Kidney (tissue), 22 donors: ENCODE measurements at places on chromosomes 3 and 15. TPM values are rescaled to one million over a fixed set of nuclear protein-coding genes. Genes with fewer than 3 reads are reported as not detected.

MORC1 gene
- not detected for polyA plus RNA-seq

SLC22A14 gene
- polyA plus RNA-seq, result 0.75 TPM

ZMAT3 gene
- 4.2 TPM for polyA plus RNA-seq

DNA sequence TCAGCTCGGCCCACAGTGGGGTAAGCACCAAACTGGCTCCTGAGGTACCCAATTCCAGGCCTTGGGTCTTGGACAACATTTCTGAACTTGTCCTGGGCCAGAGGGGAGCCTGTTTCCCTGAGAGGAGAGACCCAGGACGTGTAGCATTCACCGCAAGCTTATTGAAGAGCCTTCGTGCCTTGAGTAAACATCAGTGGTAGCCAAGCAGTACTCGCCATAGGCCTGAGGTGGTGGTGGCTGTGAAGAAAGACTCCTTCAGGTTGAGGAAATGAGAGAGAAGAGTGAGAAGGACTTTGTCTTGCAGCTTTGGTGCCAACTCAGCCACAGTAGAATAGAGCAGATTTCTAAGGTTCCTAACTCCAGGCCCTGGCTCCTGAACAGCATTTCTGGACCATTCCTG, 50.2 kb downstream of the NUDT16 start:
- DNase-seq, result no peak

- no peak for DNase-seq
These were observed 9.2 kb downstream of the NDUFB5 start for GRCh38 chr3:179613807-179614206.

FEZF2 gene
- not detected for polyA plus RNA-seq

DNA sequence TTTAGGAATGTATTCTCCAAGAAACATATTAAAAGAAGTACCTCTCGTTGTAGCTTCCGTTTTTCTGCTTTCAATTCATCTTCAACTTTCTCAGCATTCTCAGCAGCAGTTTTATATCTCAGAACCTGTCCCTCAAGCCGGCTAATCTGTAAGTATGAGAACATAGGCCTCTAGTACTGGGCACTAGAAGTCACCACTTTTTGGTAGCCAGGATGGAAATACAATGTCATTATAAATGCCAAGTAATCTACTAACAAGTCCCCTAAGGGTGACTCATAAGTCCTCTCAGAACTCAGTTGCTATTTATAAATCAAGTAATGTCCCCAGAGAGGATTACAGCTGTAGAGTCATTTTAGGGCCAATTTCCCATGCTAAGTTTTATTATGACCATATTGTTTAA, 61.1 kb downstream of the MLH1 start:
- no peak for DNase-seq

CEP63 gene
- 19.2 TPM for polyA plus RNA-seq

GRCh38 chr3:87191641-87192040, 35.5 kb upstream of the CHMP2B start:
- no peak for DNase-seq

DNA sequence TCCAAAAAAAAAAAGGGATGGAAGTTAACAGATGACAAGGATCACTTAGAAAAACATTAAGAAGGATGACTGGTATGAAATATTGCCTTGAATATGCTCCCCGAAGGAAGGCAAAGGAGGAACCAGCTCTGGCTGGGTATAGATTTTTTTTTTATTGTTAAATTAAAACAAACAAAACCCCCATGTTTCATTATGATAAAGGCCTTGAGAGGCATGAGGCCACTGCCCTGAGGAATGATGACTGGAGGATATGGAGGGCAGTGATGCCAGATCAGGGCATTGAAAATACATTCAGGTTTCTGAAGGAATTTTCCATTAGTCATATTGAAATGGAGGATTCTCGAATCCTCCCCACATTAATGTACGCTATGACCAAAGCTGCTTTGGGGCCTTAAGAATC, 120.9 kb downstream of the ADAMTS9 start:
- no peak for DNase-seq

- DNase-seq, result no peak
These were observed 227.5 kb downstream of the ALCAM start for GRCh38 chr3:105594219-105594618.

TRIP4 gene
- polyA plus RNA-seq, result 33.1 TPM

GRCh38 chr3:44120721-44121582, 120.7 kb upstream of the TOPAZ1 start:
- no peak for DNase-seq

DNA sequence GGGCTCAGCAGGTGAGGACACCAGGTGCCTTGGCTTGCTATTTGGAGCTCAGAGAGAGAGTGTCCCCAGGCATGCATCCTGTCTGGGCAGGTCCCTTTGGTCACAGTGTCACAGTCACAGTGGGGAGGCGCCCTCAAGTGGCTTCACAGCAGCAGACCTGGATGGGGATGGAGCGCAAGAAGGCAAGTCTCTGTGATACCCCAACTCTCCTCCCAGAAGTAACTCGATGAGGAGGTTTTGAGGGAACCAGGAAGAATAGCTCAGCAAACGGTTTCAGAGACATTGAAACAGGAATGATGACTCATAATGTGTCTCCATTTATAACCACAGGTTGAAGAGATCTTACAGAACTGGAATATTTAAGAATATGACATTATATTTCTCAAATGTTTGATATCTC, 66.5 kb upstream of the SH3GL3 start:
- peak; percentile 62 for DNase-seq

SCG5 gene
- 1.6 TPM for polyA plus RNA-seq

ATP8B4 gene
- 2.1 TPM for polyA plus RNA-seq

- no peak for DNase-seq
These were observed 340.9 kb upstream of the NR2E3 start for GRCh38 chr15:71469413-71469812.

- DNase-seq, result no peak
These were observed 12.6 kb upstream of the COL8A1 start for GRCh38 chr3:99625643-99626416.
